ENCODE measurements at places on chromosomes 3 and 15. TPM values are rescaled to one million over a fixed set of nuclear protein-coding genes. Genes with fewer than 3 reads are reported as not detected.

MYH15 gene
- total RNA-seq, result 0.15 TPM

C3orf18 gene
- total RNA-seq, result 2.5 TPM

GOLGA6A gene
- total RNA-seq, result 0.09 TPM

PLSCR2 gene
- total RNA-seq, result not detected

GNAI2 gene
- total RNA-seq, result 47.7 TPM

CHST13 gene
- total RNA-seq, result 0.41 TPM

KCNAB1 gene
- total RNA-seq, result not detected

GHSR gene
- not detected for total RNA-seq

ADAMTS9 gene
- total RNA-seq, result 0.58 TPM

MESP2 gene
- 0.30 TPM for total RNA-seq

PPP1R2 gene
- total RNA-seq, result 21.9 TPM

CHRNB4 gene
- 1.1 TPM for total RNA-seq
